AG08395 (cell line): ENCODE measurements at places on chromosomes 2 and 18.
A peak's percentile ranks its signal among the peaks of the same experiment; 100 is the strongest.

DNA sequence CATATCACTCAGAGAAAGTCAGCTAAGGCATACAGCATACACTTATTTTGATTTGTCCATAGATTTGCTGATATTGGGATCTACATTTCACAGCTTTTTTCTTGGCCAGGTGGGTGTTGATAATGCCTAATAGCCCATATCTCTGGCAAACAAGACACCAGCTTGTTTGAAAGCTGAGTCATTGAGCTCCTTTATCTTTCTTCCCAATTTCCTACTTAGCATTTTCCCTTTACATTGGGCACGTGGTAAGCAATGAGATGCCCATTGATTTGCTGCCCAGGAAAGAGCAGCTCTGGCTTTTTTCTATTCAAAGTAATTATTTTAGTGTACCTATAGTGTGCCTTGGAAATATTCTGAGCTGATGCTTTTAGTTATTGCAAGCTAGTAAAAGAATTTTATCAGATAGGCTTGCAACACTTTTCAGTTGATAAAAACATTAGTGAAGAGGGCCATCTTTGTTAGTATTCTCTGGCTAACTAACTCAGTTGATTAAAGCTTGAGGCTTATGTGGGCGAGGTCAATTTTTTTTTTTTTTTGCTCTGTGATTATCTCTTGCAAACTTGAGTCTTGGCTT lies 79.6 kb downstream of the OSBPL6 start:
- DNase-seq = no peak

DNA sequence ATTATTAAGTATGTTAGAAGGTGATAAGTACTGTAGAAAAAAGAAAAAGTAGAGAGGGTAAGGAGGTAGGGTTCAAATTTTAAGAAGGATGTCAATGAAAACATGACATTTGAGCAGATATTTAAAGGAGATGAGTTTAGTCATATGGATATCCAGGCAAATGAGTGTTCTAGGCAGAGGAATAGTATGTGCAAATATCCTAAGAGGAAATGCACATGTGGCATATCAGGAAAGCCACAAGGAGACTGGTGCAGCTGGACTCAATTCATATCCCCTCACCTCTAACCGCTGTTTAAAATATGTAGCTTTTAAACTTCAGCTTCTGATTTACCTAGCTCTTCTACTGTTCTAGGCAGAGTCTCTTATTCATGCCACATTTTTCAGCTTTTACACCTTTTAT lies 9.5 kb downstream of the AGPS start:
- DNase-seq = no peak

GRCh38 chr2:237603718-237604362 lies 13.3 kb upstream of the RAB17 start:
- DNase-seq = peak; percentile 57

GRCh38 chr2:205657579-205657978 lies 24.7 kb upstream of the NRP2 start:
- DNase-seq = peak; percentile 75

GRCh38 chr2:113857464-113857863 lies 32.4 kb upstream of the ACTR3 start:
- DNase-seq = no peak

DNA sequence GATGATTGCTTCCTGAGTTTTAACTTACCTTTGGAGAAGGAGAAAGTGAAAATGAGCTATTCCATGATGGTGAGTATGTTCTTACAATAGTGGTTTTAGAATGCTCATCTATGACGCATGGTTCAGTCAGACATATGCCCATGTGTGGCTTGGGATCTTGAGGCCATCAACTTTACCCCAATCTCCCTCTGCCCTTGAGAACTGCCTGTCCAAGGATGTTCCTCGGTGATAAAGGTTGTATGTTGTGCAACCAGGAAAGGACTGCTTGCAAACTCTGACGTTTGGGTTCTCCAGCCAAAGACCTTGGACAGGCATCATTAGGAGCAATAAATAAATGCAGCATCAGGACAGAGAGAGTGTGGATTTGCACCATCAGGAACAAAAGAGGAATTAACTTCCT lies 165.0 kb downstream of the ZEB2 start:
- no peak for DNase-seq

DNA sequence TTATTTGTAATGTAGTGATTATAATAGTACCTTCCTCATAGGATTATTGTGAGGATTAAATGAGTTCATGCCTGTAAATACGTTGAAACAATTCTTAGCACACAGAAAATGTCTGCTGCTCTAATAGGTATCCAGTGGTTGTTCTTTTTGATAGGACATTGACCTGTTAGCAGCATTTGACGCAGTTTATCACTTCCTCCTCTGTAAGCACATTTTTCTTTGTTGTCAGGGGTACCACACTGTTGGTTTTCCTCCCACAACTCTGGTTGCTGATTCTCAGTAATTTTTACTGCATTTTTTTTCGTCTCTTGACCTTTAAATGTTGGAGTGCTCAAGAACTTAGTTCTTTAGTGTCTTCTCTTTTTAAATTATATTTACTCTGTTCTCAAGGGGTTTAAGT lies 15.4 kb downstream of the PPM1B start:
- DNase-seq = no peak

- no peak for DNase-seq
Measured at GRCh38 chr2:56084111-56084901, 99.5 kb upstream of the CCDC85A start.

DNA sequence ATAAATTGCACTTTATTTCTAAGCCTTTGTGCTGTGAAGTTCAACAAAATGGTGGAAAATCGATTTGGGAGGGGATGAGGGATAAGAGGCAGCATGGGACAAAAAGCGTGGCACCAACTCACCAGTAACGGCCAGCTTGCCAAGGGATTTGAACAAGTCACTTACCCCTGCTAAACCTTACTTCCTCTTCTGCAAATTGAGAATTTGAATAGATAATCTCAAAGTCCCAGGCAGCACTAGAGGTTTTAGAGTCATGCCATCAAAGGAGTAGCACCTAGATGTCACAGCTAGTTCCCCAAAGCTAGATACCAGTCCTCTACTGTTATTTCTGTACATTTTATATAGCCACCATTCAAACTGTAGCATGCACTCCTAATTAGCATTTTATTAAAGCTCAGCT lies 83.7 kb upstream of the VRK2 start:
- DNase-seq = no peak

DNA sequence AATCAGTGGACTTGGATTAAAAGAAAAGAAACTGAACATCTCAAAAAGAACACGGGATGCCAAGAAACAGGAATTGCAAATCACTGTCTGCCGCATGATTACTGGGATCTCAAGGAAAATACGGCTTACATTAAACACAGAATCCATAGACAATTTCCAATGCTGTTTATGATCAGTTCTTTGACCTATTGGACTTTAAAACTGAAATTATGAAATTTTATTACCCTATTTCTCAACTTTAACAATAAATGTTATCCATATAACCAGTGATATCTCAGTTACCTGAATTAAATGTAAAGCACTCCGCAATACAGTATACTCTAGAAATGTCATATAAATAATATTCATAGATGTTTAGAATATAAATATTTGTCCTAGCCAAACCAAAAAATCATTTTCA lies 1556.9 kb upstream of the NXPH2 start:
- no peak for DNase-seq

GRCh38 chr2:234275515-234275914 lies 221.4 kb downstream of the ARL4C start:
- DNase-seq = no peak

DNA sequence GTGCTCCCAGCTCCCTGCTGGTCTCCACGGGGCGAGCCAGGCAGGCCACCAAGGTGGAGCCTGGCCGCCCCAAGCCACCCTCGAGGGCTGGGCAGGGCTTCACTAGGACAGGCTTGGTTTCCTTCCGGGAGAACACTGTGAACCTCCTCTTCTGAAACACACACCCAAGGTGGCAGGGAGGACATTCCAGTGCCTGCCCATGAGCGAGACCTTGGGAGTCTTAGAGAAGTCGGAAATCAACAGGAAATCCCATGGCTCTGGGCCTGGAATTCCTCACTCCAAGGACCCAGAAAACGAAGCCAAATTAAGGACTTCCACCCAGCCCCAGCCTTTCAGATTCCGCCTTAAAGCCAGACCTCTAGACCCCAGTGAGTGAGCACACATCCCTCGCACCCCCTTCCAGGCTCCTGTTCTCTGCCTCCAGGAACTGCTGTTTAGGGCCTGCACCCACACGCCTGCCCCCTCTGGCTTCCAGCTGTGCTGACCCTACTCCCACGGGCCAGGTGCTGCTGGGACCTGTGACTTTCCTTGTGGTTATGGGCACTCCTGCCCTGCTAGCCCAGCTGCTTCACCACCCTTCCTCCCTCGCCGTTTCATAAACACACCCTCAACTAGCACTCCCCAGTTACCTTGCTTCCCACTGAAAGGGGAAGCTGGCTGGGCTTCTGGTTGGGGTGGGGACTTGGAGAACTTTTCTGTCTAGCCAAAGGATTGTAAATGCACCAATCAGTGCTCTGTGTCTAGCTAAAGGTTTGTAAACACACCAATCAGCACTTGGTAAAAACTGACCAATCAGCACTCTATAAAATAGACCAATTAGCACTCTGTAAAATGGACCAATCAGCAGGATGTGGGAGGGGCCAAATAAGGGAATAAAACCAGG lies 13.7 kb downstream of the GPR17 start:
- no peak for DNase-seq

DNA sequence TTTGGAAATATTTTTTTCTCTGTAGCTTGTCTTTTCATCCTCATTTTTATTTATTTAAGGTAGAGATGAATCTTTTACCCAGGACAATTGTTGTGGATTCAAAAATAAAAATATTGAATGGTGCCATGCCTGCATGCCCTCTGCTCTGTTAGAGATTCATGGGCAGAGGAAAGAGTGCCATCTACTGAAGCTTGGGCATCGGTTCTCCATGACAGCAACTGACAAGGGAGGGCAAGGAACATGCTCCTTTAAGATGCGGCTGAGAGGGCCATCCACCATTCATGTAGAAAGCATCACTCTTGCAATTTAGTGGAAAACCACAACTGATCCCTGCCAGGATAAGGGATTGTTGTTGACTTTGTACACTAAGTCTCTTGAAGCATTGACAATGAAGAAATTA lies 79.9 kb downstream of the PARD3B start:
- peak; percentile 12 for DNase-seq

DNA sequence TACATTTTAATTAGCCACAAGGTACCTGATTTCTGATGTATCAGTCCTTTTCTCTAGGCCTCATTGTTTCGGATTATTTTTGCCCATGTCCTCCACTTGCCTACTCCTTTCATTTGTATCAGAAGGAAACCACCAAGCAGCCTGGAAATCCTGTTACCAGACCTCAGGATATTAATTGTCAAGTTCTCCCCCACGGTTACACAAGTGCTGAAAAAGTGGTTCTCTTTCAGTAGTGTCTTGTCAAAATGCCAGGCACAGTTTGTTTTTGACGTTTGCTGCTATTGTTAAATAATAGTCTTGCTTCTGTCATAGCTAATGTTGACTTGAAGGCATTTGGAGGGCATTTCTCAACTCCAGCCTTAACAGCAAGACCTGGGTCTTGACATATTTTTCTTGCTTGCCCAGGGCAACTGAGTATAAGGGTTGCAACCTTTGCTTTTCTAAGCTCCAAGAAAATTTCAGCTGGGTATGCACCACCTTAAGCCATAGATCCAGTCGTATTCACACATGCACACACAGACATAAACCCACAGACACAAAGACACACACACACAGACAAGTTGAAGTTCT lies 31.0 kb downstream of the INSIG2 start:
- no peak for DNase-seq

GRCh38 chr2:144519934-144520731 lies at the start of gene ZEB2:
Gene ZEB2, minus strand, starts transcription at chr2:144520119. Its CDS starts 2,769 bp downstream, at chr2:144517350.
- DNase-seq = peak; percentile 68

DNA sequence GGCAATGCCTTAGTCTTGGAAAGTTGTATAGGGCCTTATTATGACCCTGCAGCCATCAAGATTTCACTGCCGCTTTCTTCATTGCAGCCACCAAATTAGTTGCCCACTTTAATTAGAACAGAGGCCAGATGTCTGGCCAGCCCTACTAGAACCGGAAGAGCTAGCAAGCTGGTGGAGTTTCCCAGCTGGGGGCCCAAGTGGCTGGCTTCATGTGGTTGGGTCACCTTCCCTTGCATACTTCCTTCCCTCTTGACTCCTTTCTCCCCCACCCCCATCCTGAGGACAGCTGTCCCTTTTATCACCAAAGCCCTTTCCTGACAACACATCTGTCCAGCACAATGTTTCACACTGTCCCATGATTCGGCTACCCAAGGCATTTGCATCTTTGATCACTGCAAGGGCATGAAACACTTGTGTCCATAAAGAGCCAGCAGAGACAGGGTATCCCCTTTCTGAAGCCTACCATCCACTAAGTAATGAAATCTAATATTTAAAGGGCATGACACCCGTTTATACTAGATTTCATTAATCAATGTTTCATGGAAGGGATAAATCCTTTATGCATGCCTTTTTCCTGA lies 187.2 kb downstream of the BCL11A start:
- no peak for DNase-seq

DNA sequence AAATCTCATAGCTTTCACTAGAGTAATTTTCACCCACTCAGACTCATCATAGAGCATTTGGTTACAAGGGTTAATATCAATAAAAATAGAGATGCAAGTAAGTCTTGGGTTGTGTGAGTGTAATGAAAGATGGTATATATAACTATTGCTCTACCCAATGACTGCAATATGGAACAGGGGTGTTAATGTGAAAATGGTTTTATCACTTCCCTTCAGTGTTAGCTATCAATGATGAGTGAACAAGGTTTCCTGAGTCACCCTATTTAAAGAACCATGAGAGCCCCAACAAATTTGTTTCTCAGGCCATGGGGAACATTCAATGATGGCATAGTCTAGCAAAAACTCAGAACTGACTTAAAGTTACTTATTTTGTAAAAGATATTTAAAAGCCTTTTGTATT lies 1133.6 kb upstream of the ZEB2 start:
- DNase-seq = no peak

GRCh38 chr18:57841568-57841967 lies 38.5 kb upstream of the ATP8B1 start:
- DNase-seq = no peak

GRCh38 chr2:192030289-192030688 lies 164.4 kb downstream of the TMEFF2 start:
- peak; percentile 20 for DNase-seq
